ENCODE measurements at places on chromosomes 6 and 20. TPM values are rescaled to one million over a fixed set of nuclear protein-coding genes. Genes with fewer than 3 reads are reported as not detected.

Gene FKBP1A
- polyA plus RNA-seq: 154 TPM

Gene FAXC
- 1.3 TPM for polyA plus RNA-seq

DNA sequence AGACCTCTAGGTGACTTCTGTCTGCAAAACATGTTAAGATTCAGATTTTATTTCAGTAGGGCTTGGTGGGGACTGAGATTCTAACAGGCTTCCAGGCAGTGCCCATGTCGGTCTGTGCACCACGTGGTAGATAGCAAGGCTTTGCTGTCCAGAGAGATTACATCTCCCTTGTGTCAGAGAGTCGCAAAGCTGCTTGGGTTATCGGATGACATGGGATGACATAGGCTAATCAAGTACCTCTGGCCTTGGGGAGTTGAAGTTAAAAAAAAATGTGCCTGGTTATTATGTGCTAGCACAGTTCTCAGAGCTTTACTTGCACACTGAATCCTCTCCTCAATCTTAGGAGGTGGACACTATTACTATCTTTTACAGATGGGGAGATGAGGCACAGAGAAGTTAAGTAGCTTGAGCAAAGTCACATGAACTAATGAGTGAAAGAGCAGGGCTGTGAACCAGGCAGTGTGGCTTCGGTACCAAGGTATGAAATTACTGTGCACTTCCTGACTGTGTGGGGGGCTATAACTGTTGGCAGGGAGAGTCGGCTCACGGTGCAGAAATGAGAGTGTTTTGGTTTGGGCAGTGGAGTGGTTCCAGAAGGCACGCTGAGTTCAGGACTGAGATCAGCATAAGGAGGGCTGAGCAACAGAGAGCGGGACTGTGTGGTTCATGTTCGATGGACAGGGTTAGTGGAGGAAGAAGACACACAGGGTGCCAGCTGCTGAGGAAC, 41.1 kb downstream of the FARS2 start:
- DNase-seq: no peak

GRCh38 chr6:119077391-119077642, 1.1 kb downstream of the FAM184A start:
- no peak for DNase-seq

Gene BHLHE23
- polyA plus RNA-seq: not detected

- DNase-seq: no peak
Measured at GRCh38 chr6:154039231-154039842, at the start of gene OPRM1. OPRM1 (plus strand) TSS chr6:154039240; CDS start chr6:154039545, 305 bp downstream.

DNA sequence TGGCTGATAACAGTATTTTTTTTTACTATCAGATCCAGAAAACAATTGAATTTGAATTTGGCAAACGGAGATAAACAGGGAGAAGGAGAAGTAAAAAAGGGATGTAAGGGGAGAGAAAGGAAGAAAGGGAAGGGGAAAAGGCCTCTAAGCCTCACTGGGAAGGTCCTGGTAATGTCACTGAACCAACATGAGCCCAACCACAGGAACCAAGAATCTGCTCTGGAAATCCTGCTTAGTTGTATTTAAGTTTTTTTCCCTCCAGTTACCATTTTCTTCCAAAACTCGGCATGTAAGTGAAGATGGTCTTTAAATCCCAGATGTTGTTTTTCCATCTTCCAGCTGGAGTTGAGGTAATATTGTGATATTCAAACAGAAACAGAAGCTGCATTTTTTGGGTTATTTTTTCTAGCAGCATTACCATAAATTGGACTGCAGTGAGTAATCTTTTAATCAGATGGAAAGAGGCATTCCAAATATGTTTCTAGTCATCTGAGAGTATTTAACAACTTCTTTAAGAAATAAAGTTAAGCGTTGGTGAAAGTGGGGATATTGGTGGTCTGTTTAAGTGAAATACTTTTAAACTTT, 91.1 kb downstream of the TXNDC5 start:
- DNase-seq: no peak

Gene MUC21
- not detected for polyA plus RNA-seq

DNA sequence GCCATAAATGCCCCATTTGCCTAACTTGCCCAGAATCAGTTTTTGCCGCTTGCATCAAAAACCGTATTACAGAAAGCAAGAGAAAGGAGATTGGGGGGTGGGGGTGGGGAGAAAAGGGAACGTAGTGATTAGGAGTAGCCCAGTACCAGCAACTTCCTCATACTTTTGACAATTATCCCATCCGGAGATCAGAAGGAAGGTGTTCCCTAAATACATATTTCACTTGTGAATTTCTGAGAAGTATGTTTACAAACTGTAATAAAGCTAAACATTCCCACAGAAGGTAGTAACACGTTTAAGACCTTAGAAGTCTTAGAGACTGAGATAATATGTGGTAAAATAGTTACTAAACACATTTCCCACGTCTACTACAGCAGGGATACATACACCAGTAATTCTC, 14.5 kb downstream of the PREP start:
- no peak for DNase-seq

Gene OR2J3
- polyA plus RNA-seq: not detected

GRCh38 chr6:46734867-46735719, at the start of gene PLA2G7:
PLA2G7 (minus strand) TSS chr6:46735375; CDS start chr6:46722891, 12,484 bp downstream.
- DNase-seq: peak; percentile 47

DNA sequence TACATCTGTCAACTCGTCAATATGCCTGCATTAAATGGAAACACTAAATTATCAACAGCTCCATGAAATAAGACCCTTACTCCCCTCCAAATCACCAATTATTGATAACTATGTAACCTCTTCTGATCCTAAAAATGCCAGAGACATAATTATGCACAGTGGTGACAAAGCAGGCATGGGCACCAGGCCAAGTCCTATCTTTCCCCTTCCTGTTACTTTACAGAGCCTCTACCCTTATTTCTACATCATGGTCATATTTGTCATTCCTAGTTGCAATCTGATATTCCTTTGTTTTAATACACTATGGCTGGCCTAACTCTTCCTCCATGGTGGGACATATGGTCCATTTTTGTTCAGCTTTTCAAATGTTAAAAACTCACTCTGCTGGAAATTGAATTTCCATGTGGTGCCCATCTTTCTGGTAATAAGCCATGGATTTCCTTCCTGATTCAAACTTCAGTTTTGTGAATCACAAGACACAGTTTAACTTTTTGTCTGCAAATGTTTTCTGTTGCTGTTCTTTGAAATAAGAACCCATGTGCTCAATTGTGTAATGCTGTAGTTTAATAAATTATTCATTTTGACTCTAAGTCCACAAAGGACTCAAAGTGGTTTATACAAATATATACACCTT, 41.8 kb upstream of the ARFGEF2 start:
- no peak for DNase-seq

DNA sequence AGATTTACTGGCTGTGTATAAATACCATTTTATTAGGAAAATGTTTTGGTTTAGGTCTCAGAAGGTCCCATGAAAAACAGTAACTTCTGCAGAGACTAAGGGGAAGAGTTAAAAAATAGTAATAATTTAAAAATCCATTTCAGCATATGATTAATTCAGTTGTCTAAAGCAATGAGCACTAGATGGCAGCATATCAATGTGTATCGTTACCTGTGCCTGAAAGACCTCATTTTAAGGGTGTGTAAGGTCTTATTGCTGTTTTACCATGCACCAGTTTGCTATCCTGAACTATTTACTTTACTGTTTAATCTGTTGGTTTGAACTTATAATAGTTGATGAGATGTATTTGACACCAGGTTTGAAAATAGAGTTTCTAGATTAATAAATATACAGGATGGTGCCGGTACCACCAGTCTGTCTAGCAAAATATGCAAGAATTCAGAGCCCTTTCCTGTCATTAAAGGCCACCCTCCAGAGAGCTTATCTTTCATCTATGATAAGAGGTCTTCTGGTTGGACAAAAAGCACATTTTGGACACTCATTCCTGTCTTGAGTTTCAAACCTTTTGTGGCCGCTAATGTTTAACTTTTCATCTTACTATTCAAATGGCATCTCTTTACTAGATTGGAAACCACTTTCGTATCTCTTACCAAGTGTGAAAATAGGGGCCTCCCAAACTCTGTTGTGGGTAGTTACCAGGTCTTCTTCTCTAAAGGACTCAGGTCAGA, 8.9 kb upstream of the AHI1 start:
- DNase-seq: no peak

GRCh38 chr6:169826697-169827096, 75.3 kb downstream of the ERMARD start:
- no peak for DNase-seq

DNA sequence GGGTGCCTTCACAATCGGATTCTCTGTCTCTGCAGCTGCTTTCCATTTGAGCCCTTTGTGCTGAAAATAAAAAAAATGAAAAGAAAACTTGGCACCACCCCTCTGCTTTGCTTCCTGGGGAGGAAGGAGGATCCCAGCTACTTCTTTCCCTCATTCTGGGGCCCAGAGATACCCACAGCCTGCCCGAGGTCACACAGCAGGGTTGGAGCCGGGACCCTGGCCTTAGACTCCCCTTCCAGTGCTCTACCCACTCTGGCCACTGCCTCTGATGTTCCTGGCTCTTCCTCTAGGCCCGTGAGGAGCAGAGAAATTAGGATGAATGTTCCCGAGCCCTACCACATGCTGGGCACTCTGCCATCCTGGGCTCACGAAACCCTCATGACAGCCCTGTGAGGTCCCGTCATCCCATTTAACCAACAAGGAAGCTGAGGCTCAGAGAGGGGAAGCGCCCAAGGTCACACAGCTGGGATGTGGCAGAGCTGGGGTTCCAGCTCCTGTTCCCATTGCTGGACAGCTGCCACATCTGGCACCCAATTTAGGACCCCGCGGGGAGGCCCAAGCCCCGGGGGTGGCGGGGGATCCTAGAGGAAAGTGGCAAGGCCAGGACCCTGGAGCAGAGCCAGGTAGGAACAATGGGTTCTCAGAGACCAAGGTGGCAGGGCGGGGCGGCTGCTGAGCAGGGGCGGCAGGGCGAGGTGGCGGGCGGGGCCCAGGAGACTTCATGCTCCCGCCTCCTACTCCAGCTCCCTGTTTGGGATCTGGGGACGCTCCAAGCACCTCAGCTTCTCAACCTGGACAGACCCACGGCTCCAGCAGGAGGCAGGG, 76.6 kb downstream of the CEBPB start:
- no peak for DNase-seq

GRCh38 chr20:56953048-56953586, 313.3 kb downstream of the BMP7 start:
- no peak for DNase-seq

GRCh38 chr6:94133106-94133505, 713.7 kb upstream of the EPHA7 start:
- no peak for DNase-seq

GRCh38 chr6:162198076-162198475, 529.5 kb downstream of the PRKN start:
- DNase-seq: no peak

- DNase-seq: no peak
Measured at GRCh38 chr6:46381057-46381456, 110.2 kb downstream of the RCAN2 start.

- DNase-seq: no peak
Measured at GRCh38 chr20:41476013-41476441, 109.4 kb upstream of the EMILIN3 start.

Data from ovary (tissue), 10 donors.